ENCODE measurements at places on chromosomes 12 and 14.

GRCh38 chr12:55548756-55549155, 646 bp upstream of the OR6C4 start:
- DNase-seq: no peak

GRCh38 chr14:102891556-102891955, 30.9 kb upstream of the AMN start:
- no peak for DNase-seq

DNA sequence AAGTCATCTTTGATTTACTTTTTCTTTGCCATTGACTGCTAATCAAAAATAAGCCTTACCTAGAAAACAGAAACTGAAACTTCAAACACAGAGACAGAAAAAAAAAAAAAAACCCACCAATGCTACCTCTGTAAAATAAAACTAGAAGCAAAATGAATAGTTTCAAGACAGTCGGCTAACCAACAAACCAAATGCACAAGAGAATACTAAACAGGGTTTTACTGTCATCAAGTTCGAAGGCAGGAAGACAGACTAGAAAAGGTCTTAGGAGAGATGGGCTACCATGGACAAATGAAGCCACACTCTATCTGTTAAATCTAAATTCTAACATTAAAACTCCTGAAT, 59.5 kb downstream of the SEL1L start:
- DNase-seq: no peak

- no peak for DNase-seq
Measured at GRCh38 chr14:61217516-61217915, 63.6 kb downstream of the TMEM30B start.

DNA sequence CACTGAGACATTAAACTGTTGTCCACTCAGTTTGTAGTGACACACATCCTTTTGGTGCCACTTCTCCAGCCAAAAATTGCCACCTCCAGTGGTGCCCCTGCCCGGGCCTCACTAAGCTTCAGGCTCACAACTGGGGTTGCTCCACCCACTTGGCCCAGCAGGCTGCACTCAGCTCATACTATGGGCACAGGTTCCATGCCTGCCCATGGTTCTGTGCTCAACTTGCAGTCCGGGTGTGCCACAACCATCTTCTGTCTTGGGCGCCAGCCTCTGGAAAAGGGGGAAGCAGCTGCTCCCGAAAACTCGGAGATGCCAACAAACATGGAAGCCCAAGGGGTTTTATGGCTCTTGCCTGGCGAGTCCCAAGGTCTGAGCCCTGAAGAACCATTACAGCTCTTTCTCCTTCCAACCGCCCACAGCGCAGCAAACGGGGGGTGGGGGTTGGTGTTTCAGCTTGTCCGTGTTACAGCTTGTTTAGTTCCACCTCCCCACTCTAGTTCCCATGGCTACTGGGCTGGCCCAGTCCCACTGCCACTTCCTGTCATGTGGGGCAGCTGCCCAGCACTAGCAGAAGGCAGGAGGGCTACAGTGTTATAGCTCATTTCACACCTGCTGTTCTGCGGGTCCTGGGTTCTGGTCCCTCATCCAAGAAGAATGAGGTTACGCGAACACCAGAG, 998.3 kb downstream of the SLC16A7 start:
- no peak for DNase-seq

GRCh38 chr12:82144505-82144904, 213.7 kb downstream of the CCDC59 start:
- no peak for DNase-seq

GRCh38 chr12:71071536-71072097, 86.2 kb downstream of the TSPAN8 start:
- no peak for DNase-seq

All from NCI-H2107 (cell line).